Pons (tissue), 1 donor: ENCODE measurements at places on chromosomes 16 and 17.
A peak's percentile ranks its signal among the peaks of the same experiment; 100 is the strongest.

DNA sequence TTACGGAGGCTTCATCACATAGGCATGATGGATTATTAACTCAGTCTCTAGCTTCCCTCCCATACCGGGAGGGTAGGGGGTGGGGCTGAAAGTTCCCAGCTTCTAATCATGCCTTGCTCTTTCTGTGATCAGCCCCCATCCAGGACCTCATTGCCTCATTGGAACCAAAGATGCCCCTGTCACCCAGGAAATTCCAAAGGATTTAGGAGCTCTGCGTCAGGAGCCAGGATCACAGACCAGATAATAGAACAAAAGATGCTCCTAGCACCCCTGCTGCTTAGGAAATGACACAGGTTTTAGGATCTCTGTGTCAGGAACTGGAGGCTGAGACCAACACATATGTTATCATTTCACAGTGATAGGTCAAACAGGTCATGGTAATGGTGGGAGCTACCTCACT is 9.7 kb downstream of the USB1 start:
- DNase-seq = no peak

DNA sequence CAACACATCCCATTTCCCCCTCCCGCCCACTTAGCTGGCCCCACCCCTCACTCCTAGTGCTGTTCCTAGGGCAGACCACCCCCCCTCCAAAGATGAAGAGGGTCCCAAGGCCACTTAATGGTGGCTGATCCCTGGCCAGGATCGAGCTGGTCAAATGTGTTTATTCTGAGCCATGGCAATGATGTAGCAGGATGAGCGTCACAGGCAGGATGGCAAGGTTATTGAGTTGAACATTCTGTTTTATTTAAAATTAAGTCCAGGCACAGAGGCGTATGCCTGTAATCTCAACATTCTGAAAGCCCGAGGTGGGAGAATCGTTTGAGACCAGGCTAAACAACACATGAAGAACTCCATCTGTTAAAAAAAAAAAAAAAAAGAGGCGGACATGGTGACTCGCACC is 12.2 kb downstream of the ZNF423 start:
- DNase-seq = no peak

DNA sequence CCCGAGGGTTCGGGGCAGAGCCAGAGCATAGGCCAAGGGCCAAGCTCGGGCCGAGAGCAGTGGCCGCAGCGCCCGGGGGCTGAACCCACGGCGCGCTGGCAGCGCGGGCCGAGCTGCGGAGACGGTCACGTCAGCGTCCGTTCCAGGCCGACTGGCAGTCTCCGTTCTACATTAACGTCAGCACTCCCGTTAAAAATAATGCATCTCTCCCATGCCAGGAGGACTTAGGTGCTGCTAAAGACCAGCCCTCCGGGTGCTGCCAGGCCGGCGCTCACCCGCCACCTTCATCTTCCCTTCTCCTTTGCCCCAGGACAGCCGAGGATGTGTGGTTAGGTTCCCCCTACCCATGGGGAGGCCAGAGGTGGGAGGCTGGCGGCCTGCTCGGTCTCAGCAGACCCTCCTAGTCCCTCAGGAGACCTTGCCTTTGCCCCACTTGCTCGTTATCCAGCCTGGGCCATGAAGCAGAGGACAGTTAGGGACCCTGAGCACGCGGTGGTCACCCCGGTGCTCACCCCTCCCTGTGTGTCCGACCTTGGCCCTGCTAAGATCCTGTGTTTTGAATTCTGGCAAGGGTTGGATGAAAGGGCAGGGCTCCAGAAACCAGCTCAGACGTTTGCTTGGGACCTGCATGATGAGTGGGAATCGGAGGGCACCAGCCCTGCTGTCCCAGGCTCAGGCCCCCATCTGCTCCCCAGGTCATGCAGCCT is 572 bp downstream of the MPG start:
- no peak for DNase-seq

GRCh38 chr16:59190731-59191130 is 456.6 kb upstream of the GOT2 start:
- DNase-seq = no peak

- DNase-seq = no peak
These were observed 27.9 kb downstream of the PGS1 start for GRCh38 chr17:78406396-78406795.

DNA sequence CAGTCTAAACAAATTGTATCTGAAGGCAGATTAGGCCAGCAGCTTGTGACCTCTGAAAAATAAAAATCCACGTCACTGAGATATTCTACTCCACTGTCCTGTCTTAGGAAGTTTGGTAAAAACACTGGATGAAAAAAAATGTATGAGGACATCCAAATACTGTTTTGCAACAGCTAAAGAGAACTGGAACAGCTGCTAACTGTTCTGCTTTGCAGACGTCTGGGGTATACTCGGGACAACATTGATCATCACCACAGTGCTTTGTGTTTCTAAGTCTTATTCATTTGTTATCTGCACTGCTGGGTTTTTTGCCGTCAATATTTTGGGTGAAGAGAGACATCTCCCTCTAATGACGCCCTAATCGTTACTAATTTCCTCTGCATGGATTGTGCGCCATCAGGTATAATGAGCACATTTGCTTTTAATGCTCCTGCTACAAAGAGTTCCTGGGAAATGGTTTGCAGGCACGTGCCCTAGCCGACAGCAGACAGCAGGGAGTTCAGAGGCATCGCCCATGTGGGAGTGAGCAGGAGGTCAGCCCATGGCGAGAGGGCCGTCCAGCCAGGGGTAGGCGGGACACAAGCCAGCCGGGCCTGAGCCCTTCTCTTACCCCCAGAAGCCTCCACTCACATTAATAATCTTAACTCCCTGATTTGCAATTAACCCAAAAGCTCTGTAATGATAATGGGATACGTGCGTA is 87.0 kb downstream of the CBLN1 start:
- no peak for DNase-seq

DNA sequence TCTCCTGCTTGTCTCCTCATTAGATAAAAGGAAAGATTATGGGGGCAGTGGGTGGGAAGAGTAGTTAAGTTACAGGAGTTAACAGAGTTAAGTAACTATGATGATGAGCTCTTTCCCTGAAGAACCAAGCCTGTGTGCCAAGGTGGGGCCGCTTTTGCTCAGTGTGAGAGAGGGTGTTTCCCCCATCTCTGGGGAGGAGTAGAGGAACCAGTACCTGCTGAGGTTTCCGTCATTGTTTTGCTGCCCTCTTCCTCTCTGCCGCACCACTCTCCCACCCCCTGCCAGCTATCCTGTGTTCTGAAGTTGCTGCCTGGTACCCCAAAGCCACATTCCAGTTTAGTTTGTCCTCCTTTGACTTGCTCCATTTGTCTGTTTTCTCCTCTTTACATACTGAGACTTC is 20.8 kb upstream of the KRT10 start:
- DNase-seq = no peak

GRCh38 chr17:57855391-57856035 is 5.7 kb upstream of the MRPS23 start:
- no peak for DNase-seq

DNA sequence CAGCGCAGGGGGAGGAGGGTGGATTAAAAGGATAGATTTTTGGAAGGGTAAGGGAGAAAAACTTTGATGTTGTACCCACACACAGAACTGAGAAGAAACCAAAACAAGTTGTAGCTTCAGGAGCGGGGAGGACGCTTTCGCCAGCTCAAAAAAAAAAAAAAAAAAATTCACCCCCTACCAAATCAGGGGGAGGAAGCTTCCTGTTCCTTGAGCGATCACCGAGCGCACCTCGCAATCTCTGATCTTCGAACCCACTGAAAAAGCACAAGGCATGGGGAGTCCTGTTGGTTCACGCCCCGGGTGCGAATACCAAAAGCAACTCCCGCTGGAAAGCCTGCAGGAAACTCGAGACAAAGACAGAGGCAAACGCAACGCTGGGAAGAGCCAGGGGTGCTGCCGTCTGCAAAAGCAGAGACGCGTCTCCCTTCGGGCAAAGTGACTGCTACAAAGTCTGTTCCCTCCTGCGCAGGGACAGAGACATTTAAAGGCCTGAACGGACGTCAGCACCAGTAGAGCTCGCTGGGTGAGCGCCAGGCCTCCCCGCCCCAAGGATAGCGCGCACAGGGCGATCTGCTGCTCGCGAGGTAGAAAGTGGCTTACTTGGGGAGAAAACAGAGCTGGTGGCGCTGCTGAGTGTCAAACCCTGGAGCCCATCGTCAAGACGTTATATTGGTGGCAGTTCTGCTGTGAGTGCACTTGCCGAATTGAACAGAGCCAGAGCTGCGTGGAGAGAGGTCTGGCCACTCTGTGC is 190.4 kb downstream of the USP22 start:
- peak; percentile 16 for DNase-seq

GRCh38 chr16:62870554-62870953 is 834.3 kb upstream of the CDH8 start:
- peak; percentile 25 for DNase-seq

GRCh38 chr16:86554917-86555703 is at the start of gene MTHFSD:
TSS of gene MTHFSD (minus strand) at chr16:86555235. CDS start at chr16:86555184, 51 bp downstream.
- peak; percentile 84 for DNase-seq

GRCh38 chr17:75664099-75664549 is 2.8 kb downstream of the RECQL5 start:
- no peak for DNase-seq

- DNase-seq = no peak
These were observed 822.0 kb downstream of the KCNJ18 start for GRCh38 chr17:22514315-22514714.

GRCh38 chr17:68599091-68599490 is 2.1 kb downstream of the FAM20A start:
- no peak for DNase-seq

GRCh38 chr17:66889480-66890230 is 54.7 kb downstream of the CACNG5 start:
- no peak for DNase-seq

- DNase-seq = no peak
These were observed 6.2 kb downstream of the RPS6KB1 start for GRCh38 chr17:59899099-59899498.

GRCh38 chr17:2179615-2180295 is 123.8 kb downstream of the SMG6 start:
- peak; percentile 84 for DNase-seq

- no peak for DNase-seq
These were observed 2.9 kb downstream of the CDIP1 start for GRCh38 chr16:4535627-4536108.

DNA sequence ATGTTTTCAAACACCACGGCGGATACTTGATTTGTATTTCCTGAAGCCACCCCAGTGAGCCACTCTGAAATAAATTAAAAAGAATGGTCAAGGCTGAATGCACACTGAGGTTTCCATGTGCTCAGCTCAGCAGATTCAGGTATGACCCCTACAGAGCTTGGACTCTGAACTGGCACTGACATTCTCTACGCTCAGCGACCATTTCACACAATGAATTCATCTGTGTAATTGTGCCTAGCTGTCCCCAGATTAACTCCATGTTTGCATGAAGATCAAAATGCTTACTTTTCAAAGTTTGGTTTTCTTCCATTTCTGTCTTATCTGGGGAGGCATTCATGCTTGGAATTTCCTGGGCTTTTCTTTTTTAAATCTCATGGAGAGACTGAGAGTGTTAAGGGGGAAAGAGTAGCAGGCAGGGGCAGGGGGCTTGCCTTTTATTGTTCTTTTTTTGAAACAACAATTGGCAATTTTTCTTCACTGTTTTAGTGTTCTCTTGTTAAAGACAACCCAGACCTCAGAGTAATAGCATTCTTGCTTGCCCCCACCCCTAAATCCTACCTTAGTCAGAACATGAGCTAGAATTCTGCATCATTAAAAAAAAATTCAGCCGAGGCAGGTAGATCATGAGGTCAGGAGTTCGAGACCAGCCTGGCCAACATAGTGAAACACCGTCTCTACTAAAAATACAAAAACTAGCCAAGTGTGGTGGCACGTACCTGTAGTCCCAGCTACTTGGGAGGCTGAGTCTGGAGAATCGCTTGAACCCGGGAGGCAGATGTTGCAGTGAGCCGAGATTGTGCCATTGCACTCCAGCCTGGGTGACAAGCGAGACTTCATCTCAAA is 85.5 kb upstream of the HNF1B start:
- no peak for DNase-seq

DNA sequence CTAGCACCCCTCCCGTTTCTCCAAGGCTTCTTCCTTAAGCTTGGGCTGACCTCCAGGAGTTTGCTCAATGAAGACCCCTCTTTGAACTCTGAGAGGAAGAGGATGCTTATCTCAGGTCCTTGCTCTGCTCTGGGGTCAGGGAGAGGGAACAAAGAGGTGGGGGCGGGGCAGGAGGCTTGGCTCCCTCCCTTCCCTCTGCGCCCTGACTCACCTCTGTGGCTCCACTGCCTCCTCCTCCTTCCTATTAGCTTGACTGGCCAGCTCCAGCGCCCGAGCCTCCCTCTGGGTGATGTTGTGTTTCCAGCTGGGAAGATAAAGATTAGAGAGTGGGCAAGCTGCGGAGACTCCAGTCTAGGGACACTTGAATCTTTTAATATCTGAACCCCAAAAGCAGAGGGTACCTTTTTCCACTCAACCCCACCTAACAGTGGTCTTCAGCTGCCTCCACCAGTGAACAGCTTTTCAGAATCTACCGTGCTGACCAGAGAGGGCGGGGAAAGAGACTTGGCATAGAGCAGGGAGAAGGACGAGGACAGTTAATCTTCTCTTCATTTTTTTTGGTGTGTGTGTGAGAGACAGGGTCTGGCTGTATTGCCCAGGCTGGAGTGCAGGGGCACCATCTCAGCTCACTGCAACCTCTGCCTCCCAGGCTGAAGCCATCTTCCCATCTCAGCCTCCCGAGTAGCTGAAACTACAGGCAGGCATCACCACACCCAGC is 6.7 kb downstream of the GIP start:
- DNase-seq = no peak

- peak; percentile 54 for DNase-seq
These were observed 2.9 kb upstream of the SCIMP start for GRCh38 chr17:5237541-5238016.

- no peak for DNase-seq
These were observed 308.4 kb downstream of the ZFHX3 start for GRCh38 chr16:72739577-72739976.

DNA sequence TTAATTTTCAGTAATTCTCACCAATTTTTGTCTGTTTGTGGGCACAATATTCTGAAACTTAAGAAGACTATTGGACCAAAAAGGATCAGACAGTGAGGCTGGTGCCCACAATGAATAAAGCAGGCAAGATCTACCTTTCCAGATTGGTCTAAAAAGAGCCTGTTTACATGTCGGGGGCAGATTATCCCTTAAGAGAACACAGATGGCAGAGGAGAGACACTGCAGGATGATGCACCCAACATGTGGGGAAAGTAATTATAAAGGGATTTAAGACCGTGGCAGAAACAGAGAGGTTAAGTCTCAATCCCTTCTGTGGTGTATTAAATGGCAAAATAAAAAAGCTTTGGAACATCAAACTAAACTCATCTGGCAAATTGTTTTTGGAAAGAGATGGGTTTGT is 331.8 kb upstream of the CDH11 start:
- no peak for DNase-seq

DNA sequence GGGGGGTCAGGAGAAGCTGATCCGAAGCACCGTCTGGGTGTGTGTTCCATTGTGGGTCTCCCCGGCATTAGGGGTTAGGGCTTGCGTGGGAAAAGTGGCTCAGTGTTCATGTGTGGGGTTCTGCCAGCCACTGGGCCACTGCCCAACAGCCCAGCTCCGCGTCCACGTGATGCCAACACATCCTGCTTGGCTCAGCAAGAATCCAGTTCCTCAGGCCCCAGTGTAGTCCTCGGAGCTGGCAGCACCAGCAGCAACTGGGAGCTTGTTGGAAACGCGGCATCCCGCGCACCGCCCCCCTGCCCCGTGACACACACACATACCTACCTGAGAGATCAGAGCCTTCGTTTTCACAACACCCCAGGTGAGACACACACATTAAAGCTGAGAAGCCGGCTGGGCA is 18.9 kb downstream of the LGALS9 start:
- DNase-seq = peak; percentile 48

GRCh38 chr17:31629696-31630470 is 229.2 kb downstream of the COPRS start:
- DNase-seq = no peak
